ENCODE measurements at places on chromosomes 13 and 19. TPM values are rescaled to one million over a fixed set of nuclear protein-coding genes. Genes with fewer than 3 reads are reported as not detected.

DNA sequence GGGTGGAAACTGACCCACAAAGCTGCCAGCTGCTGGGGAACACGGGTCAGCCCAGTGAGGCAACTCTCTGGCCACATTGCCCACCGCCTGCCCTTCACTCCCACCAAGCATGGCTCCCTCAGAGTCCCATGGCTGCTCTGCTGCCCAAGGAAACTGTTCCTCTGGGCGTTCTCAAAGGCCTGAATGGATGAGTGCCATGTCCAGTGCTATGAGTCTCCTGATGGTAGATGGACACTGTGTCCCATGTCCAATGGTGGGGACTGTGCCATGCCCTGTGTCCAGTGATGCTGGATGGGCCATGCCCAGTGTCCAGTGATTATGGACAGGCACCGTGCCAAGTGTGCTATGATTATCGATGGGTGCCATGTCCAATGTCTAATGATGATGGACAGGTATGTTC lies 88.8 kb downstream of the ANKRD10 start:
- no peak for DNase-seq

DNA sequence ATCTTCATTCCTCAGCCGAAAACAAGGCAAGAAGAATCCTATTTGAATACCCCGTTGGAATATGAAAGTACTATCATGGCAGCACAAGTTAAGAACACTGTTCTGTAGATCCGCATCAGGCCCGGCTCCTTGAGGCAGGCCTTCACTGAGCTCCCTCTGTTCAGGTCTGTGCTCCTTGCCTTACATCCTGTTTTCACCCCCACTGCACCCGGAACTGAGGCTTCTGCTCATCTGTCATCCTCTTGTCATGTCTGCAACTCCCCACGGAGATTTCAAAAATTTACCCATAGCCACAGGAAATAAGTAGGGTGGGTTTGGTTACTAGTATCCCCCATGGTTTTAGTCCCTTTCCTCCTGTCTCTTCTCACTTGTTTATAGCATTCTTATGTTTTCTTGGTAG lies 861.9 kb downstream of the GPC5 start:
- DNase-seq, result no peak

GRCh38 chr13:51240958-51241357 lies 18.8 kb downstream of the FAM124A start:
- no peak for DNase-seq

DNA sequence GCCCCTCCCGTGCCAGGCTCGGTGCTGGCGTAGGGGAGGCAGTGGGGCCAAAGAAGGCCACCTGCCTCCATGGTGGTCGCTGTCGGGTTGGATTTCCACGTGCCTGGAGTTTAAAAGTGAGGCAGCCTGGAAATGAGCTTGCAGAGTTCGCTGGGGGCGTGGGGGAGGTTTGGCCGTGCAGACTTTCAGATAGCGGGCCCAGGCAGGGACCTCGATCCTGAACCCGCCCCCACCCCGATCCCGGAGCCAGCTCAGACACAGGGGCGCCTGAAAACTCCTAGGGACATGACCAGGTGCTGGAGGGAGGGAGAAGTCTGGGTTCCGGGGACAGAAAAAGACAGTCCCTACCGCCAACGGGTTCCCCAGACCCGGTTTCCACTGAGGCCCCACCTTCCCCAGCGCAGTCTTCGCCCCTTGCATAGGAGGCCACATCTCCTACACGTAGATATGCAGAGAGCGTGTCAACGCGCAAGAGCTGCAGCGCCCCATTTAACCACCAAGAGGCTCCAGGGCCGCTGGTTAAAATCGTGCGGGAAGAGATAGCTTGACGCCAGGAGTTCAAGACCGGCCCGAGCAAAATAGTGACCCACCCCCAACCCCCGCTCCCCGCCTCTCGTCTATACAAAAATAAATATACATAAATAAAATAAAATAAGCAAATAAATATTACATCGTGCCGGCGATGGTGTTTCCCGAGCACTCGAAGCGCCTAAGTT lies 8.5 kb downstream of the CCDC8 start:
- DNase-seq, result peak; percentile 60

NUDT19 gene
- 13.0 TPM for polyA plus RNA-seq

ZNRF4 gene
- polyA plus RNA-seq, result not detected

MYO16 gene
- polyA plus RNA-seq, result 0.37 TPM

DNA sequence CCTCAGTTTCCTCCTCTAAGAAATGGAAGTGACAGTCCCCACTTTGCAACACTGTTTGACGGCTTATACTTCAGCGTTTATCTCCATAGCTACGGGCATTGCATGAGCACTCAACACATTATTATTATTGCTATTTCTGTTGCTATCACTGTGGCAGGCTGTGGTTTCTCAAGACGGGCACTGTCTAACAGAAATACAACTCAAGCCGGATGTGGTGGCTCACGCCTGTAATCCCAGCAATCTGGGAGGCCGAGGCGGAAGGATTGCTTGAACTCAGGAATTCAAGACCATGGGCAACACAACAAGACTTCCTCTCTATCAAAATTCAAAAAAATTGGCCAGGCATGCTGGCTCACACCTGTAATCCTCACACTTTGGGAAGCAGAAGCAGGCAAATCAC lies 4.9 kb upstream of the ZSWIM4 start:
- no peak for DNase-seq

- DNase-seq, result no peak
Measured at GRCh38 chr19:34319785-34320184, 45.2 kb upstream of the GPI start.

GRCh38 chr19:40802300-40803169 lies 3.5 kb downstream of the EGLN2 start:
- DNase-seq, result peak; percentile 75

- no peak for DNase-seq
Measured at GRCh38 chr13:111924678-111925075, 142.3 kb upstream of the SOX1 start.

DNA sequence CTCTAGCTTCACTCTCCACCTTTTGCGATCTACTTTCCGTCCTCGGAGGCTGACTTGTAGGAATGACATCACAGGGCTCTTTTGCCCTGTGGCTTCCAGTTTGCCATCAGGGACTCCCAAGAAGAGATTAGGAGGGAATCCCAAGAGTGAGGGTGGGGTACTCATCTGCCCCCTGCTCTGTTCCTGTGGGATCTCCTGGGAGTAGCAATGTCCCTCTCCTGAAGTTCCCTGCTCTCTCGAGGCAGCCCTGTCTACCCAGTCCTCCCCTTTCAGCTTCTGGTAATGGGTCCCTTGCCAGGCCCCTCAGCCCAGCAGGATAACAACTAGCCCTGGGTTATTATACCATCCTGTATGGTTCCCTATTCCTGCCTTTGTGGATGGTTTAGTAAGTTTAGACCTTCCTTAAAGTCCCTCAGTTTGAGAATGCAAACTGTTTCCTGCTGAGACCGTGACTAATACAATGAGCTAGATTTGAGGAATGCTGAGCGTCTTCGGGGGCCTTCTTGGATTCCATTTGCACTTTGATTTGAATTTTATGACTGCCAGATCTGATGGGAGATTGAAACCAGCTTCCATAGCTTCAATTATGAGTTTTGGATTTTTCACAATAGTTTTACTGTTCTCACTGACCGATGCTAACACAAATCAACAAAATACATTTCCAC lies 73.7 kb upstream of the IPO5 start:
- no peak for DNase-seq

DNA sequence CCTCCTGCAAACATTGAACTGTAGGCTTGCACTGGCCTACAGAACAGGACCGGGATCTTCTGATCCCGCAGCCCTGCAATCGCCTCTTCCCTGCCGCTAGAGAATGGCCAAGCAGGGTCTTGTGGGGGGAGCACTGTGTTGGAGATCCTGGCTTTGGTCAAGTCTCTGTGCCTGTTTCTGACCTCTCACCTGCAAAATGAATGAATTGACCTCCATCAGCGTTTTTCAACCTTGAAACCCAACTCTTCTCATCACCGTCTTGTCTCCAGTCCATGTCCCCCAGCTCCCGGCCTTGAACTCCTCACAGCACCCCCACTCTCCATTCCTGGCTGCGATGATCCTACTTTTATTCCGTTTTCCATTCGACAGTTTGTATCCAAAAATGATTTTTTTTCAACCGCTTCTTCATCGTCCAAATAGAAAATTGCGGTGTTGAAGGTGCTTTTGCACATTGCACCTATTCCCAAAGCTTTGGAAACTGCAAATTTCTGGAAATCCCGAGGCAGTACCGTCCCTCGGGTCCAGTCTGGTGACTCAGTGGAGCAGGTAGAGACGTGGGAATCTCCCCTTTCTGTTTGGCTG lies 2.0 kb downstream of the MYO9B start:
- DNase-seq, result no peak

GRCh38 chr19:7326105-7326877 lies 22.4 kb upstream of the ARHGEF18 start:
- no peak for DNase-seq

DHDH gene
- polyA plus RNA-seq, result 0.52 TPM

TTC9B gene
- polyA plus RNA-seq, result not detected

FGF14 gene
- 0.80 TPM for polyA plus RNA-seq

ZNF17 gene
- polyA plus RNA-seq, result 6.3 TPM

DNA sequence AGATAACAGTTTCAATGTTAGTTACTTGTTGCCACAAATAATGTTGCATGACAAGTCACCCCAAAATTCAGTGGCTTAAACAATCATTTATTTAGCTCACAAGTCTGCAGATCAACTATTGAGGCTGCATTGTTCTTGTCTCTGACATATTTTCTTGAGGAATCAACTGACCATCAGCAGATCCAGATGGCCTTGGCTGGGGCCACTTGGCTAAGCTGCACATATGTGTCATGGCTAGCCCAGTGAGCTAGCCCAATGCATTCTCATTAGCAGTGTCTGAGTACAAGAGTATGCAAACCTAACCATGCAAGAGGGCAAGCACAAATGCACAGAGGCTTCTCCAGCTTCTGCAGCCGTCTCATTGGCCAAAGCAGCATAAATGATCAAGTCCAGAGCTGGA lies 180.4 kb downstream of the DNAJC15 start:
- no peak for DNase-seq

TNFSF11 gene
- polyA plus RNA-seq, result not detected

Data from ovary (tissue), 10 donors.